ENCODE measurements at places on chromosomes 3 and 15.
A peak's percentile ranks its signal among the peaks of the same experiment; 100 is the strongest.

DNA sequence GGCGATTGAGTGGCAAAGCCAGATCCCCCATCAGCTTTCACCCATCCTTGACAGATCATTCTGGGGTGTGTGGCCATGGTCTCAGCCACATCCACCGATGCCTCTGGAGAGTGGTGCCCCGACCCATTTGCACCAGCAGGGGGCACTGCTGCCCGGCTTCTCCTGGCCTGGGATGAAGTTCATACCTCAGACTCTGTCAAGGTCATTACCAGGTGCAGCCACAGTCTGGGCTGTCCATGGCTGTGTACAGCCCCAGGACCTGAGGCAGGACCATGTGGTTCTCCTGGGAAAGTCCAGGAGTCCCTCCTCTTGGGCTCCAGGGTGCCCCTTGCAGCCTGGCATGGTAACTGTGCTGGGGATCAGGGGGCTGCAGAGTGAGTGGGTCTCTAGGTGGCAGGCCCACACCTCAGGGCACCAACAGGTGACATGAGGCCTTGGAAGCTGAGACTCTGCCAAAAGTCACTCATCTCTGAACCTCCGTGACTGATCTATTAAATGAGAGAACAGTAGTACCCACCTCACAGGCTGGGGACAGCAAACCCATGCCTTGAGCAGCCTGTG is 67.2 kb downstream of the CACNA2D2 start:
- peak; percentile 32 for DNase-seq

- DNase-seq, result no peak
Observed at GRCh38 chr3:106809041-106809440, 568.2 kb upstream of the CCDC54 start.

- DNase-seq, result no peak
Observed at GRCh38 chr3:128748557-128748956, 22.6 kb downstream of the RAB7A start.

- no peak for DNase-seq
Observed at GRCh38 chr3:30518872-30519271, 87.5 kb upstream of the TGFBR2 start.

- DNase-seq, result no peak
Observed at GRCh38 chr15:38672814-38673670, 108.4 kb upstream of the RASGRP1 start.

- DNase-seq, result peak; percentile 3
Observed at GRCh38 chr3:81936817-81937216, 175.4 kb upstream of the GBE1 start.

GRCh38 chr15:100108846-100109245 is 232.9 kb downstream of the ADAMTS17 start:
- DNase-seq, result no peak

- no peak for DNase-seq
Observed at GRCh38 chr3:131907796-131908195, 127.0 kb downstream of the CPNE4 start.

- no peak for DNase-seq
Observed at GRCh38 chr15:87527875-87528274, 728.7 kb downstream of the NTRK3 start.

- DNase-seq, result no peak
Observed at GRCh38 chr15:66482539-66482938, 15.0 kb downstream of the SNAPC5 start.

- peak; percentile 21 for DNase-seq
Observed at GRCh38 chr15:45386420-45386819, 8.1 kb upstream of the GATM start.

DNA sequence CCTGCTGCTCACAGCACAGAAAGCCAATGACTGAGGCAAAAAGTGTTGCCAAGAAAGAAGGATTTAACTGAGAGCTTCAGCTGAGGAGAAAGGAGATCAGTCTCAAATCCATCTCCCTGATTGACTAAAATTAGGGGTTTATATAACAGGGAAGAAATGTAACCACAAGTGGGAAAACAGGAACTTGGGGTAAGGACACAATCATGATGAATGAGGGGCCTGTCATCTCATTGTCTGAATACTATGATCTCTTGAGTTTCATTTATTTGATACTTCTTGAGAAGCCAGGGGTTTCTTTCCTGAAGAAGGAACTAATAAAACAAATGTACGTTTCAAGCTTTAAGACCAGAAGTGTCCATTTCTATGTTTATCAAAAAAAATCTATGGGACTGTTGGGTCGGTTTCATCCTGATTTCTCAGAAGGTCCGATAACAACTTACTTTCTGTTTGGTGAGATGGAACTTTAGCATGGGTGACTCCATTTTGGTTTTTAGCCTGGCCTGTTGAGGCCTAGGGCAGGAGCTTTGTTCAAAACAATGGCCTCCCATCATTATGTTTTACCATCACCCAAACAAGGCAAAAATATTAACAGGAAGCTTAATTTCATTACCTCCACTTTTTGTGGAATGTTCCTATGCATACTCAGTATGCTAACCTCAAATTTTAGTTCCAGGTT is 76.6 kb upstream of the PIAS1 start:
- DNase-seq, result no peak

DNA sequence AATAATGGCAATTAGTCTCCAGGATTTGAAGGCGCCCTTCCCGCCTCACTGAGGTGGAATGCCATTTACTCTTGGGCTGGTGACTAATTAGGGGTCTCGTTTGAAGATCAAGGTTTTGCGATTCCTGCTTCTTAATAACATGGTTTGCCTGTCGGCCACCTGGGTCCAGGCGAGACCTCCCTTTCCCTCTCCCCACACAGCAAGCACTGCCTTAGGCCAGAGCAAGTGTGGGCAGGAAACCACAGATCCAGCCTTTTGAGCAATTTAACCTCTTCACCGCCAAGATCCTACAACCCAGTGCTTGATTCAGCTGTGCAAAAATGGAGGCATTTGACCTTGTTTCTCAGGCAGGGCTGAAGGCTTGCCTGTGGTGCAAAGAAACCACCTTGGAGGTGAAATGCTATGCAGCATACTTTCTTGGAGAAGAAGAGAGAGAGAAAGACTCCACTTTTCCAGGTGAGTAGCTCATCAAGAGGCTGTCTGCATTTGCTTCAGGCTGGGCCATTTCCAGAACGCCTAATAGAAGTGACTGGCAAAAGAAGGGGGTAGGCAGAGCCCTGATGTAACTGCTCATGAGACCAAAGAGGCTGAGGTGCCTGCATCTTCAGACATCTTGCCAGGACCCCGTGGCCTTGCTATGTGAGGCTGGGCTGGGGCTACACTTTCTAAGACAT is 34.1 kb upstream of the WNT5A start:
- DNase-seq, result no peak

- DNase-seq, result no peak
Observed at GRCh38 chr3:162117961-162118360, 621.4 kb downstream of the OTOL1 start.

DNA sequence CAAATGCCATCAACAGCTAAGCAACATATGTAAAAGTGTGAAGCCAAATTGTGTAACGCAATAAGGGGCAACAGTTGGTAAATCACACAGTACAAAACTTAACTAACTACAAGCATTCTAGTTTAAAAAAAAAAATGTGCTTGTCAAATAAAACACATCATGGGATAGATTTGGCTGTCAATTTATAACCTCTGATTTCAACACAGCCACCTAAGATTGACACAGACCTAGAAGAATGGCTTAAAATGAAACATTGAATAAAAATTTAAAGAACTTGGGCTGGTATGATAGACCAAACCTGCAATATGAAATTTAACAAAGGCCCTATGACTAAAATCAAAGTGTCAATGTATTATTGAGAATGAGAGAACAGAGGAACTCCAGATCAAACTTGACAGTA is 148.4 kb downstream of the NR1I2 start:
- DNase-seq, result no peak

DNA sequence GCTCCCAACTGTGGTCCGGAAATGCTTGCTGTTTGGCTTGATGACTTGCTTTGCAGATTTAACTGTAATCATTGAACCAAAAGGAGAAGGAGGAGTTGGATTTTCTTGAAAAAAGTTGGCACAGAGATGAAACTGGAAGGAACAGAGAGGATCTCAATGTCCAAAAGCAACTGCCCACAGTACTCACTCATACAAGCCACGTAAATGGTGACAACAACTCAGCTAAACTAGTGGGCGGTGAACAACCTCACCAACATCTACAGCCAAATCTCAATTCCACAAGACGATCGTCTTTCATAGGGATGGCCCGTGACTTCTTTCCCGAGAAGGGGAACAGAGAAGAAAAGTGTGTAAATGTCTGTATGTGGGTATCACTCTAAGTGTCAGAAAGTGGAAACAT is 48.1 kb downstream of the MYO5C start:
- DNase-seq, result no peak

DNA sequence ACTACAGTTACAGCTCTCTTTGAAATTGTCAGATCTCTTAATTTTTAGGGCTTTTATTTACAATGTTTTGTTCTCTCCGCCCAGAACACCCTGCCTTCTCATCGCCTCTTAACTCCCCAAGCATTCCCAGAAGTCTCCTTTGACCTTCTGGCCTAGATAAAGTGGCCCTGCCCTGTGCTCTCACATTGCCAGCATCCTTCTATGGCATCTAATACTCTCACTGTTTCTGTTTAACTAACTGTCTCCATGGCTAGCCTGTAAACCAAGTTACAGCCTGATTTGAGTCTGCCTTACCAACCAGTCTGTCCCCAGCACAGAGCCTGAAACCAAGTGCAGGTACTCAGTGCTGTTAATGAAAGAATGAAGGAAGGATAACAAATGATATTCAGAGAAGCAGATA is 19.9 kb downstream of the COL8A1 start:
- no peak for DNase-seq

DNA sequence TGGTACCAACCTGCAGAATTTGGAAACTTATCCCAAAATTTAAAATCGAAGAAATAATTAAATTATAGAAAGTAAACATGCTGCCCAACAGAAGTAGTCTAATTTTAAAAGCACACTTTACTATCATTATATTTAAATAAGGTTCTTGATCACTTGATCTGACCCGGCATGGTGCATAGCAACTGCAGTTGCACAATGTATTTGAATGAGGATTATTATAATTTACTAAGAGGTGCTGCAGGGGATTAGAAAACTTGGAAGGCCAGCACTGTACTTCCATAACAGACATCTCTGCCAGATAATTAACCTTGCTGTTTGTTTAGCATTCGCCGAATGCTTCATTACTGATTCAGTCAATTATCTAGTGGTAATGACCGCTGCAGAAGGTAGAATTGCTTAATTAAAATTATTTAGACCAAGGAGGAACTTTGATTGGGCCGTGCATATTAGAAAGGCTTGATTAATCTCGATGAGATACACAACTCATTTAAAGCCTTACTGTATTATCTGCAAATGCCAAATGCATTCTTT is 971.6 kb downstream of the ZPLD1 start:
- no peak for DNase-seq

DNA sequence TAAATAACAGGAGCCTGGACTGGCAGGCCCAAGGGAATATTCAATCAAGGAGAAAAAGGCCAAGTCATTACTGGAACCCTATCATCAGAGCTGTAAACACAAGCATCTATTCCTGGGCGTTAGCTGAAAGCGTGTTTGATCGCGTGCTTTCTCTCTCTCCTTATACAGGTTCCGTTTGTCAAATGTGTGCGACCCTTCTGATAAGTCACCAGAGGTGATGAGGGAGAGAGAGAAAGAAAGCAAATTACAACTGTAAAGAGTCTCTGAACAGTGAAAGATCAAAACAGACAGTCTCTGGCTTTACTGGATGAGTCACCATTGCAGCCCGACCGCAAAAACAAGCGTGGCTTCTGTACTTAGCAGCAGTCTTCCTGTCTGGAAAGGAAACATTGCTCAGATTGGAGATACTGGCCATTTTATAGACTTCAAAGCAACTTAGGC is 39.5 kb upstream of the TPRG1 start:
- DNase-seq, result no peak

Data from midbrain (tissue), 1 donor.